ACHN (cell line): ENCODE measurements at places on chromosomes 1 and 21.

DNA sequence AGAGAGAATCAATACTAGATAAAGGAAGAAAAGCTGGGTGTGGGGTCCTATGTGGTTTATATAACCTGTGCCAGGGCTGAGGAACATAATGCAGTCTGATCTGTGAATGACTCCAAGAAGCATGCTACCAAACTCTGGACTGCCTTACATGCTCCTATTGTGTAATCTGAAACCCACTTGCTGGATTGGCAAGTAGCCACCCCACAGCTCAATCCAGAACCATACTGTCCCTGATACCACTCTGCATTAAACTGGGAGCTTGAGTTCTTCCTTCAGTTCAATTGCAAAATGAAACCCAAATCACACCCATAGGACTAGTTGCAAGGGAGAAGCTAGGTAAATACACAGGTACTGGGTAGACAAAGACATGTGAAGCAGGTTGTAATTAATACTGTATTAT lies 115.4 kb upstream of the NEGR1 start:
- no peak for DNase-seq

DNA sequence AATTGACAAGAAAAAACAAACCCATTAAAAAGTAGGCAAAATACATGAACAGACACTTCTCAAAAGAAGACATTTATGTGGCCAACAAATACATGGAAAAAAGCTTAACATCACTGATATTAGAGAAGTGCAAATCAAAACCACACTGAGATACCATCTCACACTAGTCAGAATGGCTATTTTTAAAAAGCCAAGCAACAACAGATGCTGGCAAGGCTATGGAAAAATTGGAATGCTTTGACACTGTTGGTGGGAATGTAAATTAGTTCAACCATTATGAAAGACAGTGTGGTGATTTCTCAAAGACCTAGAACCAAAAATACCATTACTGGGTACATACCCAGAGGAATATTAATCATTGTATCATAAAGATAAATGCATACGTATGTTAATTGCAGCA lies 641.1 kb upstream of the B3GALT2 start:
- no peak for DNase-seq

DNA sequence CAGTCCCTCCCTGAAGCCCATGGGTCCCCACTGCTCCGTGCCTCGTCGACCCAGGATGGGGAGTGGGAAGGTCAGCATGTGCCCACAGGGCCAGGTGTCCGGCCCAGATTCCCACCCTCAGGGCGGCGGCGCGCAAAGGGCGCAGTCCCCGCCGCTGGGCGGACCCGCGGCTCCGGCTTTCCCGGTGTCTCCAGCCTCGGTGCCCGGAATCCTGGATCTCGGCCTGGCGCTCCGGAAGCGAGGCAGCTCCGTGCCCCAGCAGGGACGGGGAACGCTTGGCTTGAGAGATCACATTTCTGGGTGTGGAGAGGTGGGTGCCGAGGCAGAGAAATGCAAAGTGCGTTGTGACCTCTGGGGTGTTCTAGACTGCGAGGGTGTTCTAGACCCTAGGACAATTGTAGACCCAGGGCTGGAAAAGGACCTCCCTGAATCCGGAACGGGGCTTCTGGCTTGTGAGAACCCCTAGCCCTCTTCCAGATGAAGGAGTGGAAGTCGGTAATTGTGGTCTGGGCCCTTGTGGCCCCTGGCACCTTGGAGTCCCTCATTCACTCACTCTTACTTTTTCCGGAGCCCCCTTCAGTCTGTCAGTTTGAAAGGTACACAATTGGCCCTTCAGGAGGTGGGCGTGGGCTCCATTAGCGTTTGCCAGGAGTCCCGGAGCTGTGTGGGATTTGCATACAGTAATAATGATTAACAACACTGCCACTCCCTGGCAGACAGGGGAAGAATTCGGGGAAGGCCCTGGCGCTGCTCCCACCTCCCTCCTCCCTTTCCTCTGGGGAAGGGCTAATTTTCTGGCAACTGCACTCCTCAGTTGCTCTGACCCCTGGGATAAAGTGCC lies 1.6 kb upstream of the KCND3 start:
- peak; percentile 25 for DNase-seq

- DNase-seq = no peak
These were observed 31.6 kb downstream of the SOX13 start for GRCh38 chr1:204104331-204105130.

DNA sequence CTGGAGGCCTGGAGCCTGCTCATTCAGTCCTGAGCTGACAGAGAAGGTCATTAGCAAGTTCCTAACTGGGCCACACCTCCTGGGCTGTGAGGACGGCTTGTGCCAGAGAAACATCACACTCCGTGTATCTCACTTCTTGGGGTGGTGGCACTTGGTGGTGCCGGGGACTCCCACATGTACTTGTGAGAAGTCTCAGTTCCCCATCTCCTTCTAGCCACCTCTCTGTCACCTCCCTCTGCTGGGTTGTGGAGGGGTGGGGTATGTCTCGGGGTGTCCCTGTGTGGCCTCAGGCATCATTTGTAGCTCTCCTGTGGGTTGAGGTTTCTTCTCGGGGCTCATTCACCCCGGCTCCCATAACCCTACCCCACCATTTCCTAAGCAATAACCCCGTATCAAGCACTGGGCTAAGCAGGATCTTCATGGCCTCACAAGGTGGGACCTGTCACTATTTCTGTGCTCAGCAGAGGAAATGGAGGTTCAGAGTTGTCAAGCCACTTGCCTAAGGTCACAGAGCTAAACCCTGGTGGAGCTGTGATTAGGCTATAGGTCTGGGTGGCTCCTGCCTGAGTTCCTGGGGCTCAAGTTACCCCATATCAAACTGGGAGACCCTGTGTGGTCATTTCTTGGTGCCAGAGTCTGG lies 62.5 kb downstream of the UBIAD1 start:
- no peak for DNase-seq

DNA sequence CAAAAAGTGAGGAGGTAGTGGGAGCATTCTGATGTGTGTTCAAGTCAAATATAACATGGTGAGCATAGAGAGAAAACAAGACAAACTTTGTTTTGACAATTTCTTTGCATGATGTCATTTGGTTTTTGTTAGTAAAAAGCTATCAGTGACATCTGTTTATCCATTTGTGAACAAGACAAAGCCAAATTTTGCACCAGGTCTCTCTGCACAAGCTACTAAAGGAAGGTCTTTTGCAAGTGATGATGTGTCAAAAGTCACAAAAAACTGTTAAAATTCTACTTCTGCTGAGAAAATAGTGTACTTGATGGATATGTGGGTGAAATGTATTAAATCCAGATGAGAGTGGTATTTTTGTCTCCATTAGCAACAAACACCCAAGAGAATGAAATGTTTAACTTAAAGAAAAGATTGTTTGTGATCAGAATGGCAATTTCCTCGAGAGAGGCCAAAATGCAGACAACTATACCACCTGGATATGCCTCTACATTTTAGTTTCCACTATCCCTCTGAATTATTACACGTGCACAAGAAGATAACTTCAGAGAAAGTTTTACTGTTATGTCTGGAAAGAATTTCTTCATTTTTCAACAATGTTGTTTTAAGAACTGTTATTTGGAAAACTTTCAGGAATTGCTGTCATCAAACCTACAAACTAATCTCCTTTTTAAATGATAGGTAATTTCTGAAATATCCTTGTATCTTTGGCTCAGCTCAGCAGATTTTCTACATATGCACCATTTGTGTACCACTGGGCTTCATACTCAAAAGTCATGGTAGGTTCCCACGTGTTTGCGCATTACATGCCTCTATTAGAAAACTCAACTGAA lies 807.4 kb upstream of the ADGRL2 start:
- no peak for DNase-seq

DNA sequence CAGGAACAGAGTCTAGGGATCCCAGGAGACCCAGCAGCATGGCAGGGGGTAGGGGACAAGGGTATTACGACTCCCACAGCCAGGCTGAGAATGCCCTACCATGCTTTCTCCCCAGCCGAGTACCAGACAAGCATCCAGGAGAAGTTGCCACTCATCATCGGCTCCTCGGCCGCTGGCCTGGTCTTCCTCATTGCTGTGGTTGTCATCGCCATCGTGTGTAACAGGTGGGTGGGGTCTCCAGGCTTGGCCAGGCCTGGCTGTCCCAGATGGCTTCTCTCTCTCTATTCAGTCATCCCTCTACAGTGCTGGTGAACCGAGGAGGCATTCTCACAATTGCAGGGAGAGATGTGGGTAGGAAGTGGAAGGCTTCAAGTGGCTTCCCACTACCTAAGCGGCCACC lies 77.3 kb downstream of the LACTBL1 start:
- no peak for DNase-seq

- no peak for DNase-seq
These were observed 278.2 kb downstream of the USP25 start for GRCh38 chr21:16007943-16008342.

DNA sequence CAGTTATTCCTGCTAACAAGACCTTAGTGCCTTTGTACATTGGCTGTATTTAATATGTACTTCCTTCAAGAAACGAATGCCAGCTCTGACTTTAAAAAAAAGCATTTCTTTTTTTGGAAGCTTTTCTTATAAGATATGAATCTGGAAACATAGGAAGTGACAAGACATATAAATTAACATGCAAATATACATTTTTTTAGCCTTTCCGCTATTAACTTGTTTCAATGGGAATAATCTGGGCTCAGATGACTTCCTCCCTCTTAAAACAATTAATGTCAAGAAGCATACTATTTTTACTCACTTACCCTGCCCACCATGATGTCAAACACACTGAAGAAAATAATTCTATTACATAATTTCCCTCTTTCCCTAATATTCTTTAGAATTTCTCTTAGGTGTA lies 1.4 kb downstream of the DENND1B start:
- peak; percentile 19 for DNase-seq
